NCI-H345 (cell line): ENCODE measurements at places on chromosomes 3 and 15.

DNA sequence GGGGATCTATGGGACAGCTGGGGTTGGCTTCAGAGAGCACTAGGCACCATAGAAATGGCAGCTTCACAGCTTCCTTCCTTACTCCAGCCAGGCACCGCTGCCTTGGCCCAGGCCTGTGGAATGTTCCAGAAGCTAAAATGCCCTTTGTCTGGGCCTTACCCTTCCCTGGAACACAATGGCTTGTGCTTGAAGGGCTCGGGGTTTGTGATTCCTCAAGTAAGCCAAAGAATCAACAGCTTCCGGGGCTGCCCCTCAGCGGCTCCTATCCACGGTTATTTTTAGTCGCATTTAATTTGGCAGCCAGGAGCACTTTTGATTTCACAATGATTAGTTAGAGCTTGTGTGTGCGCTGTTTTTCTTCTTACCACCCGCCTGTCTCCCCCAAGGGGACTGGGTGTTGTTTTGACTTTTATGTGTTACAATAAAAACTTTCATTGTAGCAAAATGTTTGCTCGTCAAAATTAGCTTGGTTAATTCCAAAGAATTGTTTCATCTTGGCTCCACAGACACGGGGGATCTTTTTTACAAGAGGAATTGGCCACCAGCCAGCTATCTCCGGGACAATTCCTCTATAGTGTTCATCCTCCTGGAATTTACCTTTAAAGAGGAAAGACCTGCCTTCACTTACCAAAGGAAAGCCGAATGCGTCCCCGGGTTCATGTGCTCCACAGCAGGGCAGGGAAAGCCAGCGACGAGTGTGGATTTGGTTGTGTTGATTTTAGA is 73.8 kb downstream of the TLE3 start:
- peak; percentile 60 for DNase-seq

GRCh38 chr15:34855413-34855812 is 60.1 kb upstream of the ACTC1 start:
- peak; percentile 4 for DNase-seq

DNA sequence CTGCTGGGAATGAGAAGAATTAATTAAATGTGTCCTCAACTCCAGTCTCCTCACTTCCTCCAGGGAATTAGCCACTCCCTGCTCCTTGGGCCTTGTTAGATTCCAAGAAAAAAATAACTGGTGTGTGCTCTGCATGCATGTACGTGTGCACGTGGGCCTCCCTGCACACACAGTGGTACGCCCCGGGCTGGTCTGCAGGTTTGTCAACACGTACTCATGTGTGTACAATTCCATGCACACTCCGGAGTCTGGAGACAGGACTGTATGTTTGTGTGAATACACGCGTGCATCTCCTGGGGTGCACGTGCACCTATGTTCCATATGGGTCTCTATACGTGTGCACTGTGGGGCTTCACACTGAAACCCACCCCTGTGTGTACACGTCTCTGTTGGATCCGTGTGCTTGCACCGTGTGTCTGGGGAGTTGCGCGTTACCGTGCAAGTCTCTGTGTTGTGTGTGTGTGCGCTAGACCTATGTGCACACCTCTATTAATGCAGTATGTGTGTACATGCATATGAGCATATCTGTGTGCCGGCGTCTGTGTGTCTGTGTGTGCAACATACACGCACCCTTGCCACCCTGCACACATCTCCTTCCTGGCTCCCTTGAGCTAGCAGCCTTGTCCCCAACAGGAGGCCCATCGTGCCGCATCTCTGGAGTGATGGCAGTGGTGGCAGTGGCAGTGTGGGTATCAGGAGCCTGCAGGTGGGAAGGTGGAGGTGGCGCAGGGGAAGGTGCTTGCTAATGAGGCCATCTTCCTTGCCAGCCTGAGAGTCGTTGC is 210.1 kb downstream of the TBC1D2B start:
- no peak for DNase-seq

- DNase-seq: no peak
These were observed 13.0 kb downstream of the MEF2A start for GRCh38 chr15:99578809-99579208.

- no peak for DNase-seq
These were observed 44.0 kb downstream of the ANAPC13 start for GRCh38 chr3:134441821-134442220.

- DNase-seq: no peak
These were observed 949.0 kb downstream of the EPHA3 start for GRCh38 chr3:90056281-90057032.

- no peak for DNase-seq
These were observed 3.0 kb downstream of the RPL32 start for GRCh38 chr3:12838179-12838965.

- peak; percentile 6 for DNase-seq
These were observed 1029.8 kb downstream of the ROBO1 start for GRCh38 chr3:78737988-78738387.

DNA sequence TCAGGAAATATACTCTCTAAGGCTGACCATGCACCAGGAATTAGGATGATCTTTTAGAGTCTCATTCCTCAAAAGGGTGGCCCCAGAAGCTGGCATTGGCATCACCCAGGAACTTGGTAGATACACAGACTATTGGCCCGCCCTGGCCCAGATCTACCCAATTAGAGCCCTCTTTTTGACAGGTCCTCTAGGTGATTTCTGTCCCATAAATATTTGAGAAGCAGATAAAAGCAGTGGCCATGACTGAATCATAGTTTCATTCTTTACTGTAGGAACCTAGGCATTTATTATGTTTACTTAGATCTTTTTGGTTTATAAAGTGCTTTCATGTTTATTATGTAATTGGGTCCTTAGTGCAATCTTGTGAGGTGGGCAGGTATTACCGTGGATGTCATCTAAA is 7.6 kb downstream of the TLNRD1 start:
- no peak for DNase-seq

GRCh38 chr3:137259701-137260100 is 301.9 kb downstream of the IL20RB start:
- DNase-seq: peak; percentile 9

GRCh38 chr3:123871946-123872345 is 12.2 kb downstream of the MYLK start:
- peak; percentile 87 for DNase-seq
